Stimulated activated CD8-positive, alpha-beta memory T cell treated with anti-CD3 and anti-CD28 coated beads, Interleukin-4, amount 100 ng/mL, for 48 hours (primary cell): ENCODE measurements at places on chromosomes 7 and 10.

- no peak for DNase-seq
Measured at GRCh38 chr10:101415884-101416283, 61.9 kb downstream of the BTRC start.

DNA sequence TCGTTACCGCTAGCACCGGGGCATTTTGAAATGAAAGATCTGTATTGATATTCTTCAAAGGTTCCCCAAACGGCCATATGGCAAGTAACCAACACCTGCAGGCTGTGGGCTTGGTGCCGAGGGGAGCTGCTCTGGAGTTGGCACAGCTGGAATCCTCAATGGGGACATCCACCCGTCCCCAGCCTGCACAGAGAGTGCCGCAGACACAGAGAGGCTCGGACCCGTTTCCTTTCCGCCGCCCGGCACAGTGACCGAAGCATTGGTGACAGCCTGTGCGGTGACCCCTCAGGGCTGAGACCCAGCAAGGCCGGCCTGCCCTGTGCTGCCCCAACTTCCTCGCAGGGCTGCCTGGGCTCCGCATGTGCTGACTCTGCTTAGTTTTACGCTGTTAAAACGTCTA, 4.5 kb downstream of the CFAP46 start:
- no peak for DNase-seq

GRCh38 chr7:18855796-18856195, 261.6 kb downstream of the TWIST1 start:
- no peak for DNase-seq

GRCh38 chr10:82319074-82319473, 444.1 kb downstream of the NRG3 start:
- no peak for DNase-seq
